ENCODE measurements at places on chromosomes 13 and 19.

GRCh38 chr19:50546527-50547221 is 21.6 kb downstream of the LRRC4B start:
- DNase-seq: no peak

- no peak for DNase-seq
These were observed 63.3 kb downstream of the GPR12 start for GRCh38 chr13:26697069-26697955.

GRCh38 chr19:52638601-52639000 is 446 bp upstream of the ZNF83 start:
- peak; percentile 14 for DNase-seq

- no peak for DNase-seq
These were observed 37.9 kb downstream of the MLLT1 start for GRCh38 chr19:6241680-6242377.

- DNase-seq: no peak
These were observed 64.3 kb downstream of the TBC1D4 start for GRCh38 chr13:75417656-75418055.

- DNase-seq: no peak
These were observed 744.1 kb downstream of the UQCRFS1 start for GRCh38 chr19:28468701-28469459.

DNA sequence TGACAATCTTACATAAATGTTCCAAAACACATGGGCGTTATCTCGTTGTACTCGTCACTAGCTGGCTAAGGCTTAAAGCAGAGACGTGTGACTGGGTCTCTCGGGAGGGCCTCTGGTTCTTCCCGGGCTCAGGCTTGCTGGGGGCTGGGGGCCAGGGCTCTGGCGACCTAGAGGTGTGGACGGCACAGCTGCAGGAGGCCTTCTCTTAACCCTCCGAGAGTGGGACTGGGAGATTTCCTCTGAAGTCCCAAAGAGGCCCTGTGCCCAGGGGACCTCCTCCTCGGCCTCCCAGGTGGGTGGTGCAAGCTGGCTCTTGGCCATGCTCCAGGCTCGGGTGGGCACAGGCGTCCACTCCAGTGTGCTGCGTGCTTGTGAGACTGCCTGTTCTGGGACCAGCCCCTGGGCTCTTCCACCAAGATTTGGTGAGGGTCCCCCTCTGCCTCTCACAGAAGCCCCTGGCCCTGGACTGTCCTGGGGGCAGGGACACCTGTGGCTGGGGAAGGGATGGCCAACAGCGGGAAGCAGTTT is 2.2 kb downstream of the CAPS start:
- no peak for DNase-seq

DNA sequence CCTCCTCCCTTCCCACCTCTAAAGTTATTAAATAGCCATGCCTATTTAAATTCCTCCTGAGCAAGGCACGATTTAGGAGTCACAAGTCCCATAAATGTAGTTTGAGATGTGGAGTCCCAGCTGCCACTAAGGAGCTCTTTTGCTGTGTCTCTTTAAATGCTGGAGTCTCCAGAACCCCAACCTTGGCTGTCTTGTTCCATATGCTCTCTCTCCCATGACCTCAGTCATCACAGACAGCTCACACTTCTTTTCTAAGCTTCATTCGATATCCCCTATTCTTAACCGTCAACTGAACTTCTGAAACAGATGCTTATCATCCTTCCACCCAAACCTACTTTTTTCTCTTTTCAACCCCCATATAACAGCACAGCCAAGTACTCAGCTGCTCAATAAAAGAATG is 197.1 kb downstream of the VWA8 start:
- no peak for DNase-seq

- no peak for DNase-seq
These were observed 328.1 kb downstream of the MYO16 start for GRCh38 chr13:108957369-108958012.

DNA sequence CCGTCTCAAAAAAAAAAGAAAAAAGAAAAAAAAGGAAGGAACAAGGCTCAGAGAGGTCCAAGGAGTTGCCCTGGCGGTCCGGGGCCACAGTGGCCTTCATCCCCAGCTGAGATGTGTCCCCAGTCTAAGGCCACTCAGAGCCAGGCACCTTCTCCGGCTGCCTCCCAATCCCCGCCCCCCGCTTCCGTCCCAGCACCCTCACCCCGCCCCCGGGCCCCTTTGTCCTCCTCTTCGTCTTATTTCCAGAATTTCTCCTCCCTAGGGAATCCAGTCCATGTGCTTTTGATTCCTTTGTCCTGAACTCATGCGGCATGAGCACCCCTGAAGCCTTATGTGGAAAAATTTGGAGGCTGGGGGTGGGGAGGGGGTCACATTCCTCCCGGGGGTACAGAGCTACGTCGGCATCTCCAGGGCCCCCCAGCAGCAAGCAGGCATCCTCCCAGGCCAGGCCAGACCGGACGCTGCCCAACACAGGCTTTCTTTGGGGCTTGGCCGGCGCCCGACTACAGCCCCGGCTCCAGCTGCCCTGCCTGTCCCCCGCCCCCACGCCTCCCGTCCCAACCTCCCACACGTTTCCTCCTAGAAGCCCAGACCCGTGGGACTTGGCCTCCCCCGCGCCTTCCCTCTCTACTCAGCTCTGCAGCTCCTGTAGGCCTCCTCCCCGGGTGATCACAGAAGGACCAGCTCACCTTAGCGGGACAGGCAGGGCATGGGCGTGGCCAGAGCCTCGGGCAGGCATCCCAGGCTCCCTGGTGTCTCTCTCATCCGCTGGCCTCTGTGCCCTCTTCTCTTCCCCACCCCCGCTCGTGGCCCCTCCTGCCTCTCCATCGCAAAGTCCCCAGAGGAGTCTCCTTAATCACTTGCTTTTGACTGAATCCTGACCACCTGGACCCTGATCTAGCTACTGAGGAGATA is 17.8 kb upstream of the ADGRE5 start:
- no peak for DNase-seq

- DNase-seq: no peak
These were observed 1261.9 kb downstream of the PCDH17 start for GRCh38 chr13:58893396-58893795.
